Epithelial cell of proximal tubule (primary cell): ENCODE measurements at places on chromosomes 5 and 9. TPM values are rescaled to one million over a fixed set of nuclear protein-coding genes. Genes with fewer than 3 reads are reported as not detected.

IFNA13 gene
- total RNA-seq, result not detected in 2 replicates

- no peak for DNase-seq
These were observed 108.8 kb downstream of the ESM1 start for GRCh38 chr5:54876556-54876955.

DNA sequence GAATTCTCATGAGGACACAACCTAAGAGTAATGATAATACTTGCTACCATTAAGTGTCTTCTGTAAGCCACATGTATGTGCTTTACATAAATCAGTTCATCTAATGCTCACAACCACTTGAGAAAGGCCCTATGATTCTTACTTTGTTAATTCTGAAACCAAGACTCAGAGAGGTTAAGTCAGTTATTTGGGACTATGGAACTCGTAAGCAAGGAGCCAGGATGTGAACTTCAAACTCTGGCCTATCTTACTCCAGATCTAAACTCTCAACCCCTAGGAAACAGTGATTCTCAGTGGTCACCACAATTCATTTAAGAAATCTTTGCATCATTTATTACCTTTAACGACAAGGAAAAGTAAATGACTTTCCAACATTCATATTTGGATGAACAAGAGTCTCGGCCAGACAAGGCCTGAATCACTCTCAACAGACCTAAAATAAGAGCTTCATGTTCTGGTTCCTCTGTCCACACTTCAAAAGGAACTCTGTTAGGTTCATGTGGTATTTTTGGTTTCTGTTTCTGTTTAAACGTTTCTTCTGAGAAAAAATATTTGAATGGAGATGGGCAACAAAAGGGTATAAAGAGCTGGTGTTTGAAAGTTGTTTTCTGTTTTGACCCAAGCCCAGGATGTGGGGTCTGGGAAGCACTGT lies 104.8 kb downstream of the LPAR1 start:
- DNase-seq, result no peak

DNA sequence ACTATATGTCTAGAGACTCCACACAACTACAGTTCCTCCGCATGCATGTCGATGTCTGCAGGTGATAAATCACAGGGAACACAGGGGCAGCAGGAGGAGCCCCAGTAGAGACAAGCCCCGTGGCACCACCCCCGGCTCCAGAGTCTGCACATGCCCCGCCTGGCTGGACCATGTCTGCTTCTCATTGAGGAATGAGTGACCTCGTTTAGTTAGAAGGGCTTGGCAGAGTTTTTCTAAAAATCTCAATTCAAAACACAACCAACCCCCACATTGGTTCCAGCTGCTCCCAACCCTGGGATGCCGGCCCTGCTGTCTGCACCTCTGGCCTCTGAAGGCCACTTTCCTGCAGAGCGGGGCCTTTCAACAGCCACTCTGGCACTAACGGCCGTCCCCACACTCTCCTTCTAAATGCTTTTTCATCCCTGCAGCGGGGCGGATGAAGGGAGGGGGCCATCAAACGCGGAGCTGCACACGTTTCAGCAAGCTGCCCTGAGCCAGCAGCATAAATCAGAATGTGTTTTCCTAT lies 106.3 kb downstream of the ROR2 start:
- no peak for DNase-seq

- no peak for DNase-seq
These were observed 275.0 kb downstream of the NR2F1-AS1 start for GRCh38 chr5:93305984-93306383.

DNA sequence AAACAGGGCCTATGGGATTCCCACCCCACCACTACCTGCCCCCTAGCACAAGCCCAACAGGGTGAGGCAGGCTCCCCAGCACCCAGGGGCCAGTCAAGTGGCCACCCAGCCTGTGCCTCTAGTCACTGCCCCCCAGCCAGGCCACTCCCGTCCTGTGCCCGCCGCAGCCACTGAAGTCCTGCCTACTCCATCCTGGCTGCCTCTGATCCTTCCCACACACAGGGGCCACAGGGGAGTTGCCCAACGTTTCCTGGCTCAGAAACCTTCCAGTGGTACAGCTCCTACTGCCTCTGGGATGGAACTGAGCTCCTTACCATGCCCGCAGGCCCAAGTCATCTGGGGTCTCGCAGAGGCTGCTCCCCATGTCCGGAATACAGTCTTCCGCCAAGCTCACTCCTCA lies 70.2 kb upstream of the STXBP1 start:
- no peak for DNase-seq

DNA sequence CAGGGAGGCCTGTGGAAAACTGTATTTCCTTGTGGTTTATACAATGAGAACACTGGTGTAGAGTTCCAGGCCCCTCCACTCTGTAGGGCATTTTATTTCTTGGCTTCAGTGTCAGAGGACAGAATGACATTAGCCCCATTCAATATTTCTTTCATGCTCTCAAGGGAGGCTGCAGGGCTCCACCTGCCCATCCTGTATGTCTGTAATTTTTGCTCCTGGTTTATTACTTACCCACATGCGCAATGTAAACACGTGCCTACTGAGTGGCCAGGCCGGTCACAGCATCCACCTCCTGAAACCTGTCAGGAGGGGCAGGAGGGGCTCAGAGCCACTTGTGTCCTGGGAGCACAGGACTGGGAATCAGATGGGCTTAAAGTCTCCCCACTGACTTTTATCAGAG lies 82.4 kb downstream of the GADD45G start:
- DNase-seq, result no peak

GRCh38 chr5:95670568-95670967 lies 12.2 kb downstream of the SPATA9 start:
- no peak for DNase-seq

GRCh38 chr9:97848480-97849237 lies 4.4 kb upstream of the FOXE1 start:
- DNase-seq, result no peak

DNA sequence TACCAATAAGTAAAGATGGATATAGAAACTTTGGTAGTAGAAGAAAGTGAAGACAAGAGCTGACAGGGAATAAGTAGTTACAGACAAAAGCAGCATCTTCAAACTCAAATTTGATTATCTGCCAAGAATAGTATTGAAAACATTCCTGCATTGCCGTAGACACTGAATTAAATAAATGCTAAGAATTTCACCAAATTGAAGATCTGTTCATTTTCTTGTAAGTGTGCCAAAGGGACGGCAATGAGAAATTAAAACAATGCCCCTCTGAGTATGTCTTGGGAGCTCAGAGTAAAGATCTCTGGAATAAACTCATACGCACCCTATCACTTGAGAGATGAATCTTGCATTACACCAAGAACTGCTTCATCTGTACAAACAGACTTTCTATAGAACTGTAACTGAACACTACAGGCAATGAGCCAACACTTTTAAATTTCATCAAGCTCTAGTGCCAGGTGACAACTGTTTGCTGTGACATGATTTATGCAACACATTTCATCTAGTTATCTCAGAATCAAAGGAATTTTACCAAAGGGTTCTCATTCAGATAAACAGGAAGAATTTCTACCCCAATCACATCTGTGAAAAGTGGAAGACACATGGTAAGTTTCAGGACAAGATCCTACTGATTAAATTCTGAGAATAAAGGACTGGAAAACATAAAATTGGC lies 66.9 kb downstream of the RFX3 start:
- DNase-seq, result no peak

GRCh38 chr5:35233601-35234000 lies 3.3 kb upstream of the PRLR start:
- no peak for DNase-seq
